ENCODE measurements at places on chromosomes 13 and 19.
A peak's percentile ranks its signal among the peaks of the same experiment; 100 is the strongest.

DNA sequence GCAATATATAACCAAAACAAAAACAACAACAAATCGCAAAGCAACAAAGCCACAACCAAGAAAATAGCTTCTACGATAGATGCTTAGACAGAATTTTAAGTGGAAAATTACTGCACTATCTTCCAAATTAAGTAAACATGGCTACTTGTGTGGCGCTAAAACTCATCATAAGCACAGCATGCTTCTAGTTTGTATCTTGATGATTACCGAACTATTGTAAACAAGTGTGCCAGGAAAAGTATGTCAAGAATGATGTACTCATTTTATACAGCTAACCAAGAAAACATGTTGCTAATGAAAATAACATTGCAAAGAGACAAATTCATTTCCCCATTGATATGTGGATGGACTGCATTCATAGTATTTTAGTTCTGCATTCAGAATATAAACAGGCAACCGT is 271.9 kb upstream of the GPC6 start:
- DNase-seq: no peak

- DNase-seq: no peak
These were observed 949 bp downstream of the RAB3A start for GRCh38 chr19:18202778-18203407.

DNA sequence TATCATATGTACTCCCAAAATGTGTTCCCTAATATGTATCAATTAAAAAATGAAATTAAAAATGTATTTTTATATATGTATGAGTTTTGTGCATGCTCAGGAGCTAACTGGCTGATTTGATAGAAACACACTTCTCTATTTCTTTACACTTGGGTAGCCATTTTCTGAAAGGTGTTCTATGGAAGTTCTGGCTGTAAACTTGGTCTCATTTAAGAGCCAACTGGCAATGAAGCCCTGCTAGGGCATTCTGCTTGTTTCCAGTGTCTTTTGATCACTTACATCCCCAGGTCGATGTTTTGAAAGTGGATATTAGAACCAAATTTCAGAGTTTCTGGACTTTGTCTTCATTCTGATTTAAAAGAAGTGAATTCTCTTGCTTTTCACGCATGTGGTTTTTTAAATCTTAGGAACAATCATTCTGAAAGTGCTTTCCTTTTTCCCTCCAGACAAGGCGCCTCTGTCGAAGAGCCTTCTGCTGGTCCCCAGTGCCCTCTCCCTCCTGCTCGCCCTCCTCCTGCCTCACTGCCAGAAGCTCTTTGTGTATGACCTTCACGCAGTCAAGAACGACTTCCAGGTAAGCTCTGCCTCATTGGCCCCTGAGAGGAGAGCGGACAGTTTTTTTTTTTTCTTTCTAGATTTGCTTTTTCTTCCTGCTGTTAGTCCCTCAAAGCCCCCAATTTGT is 20.1 kb downstream of the GPR18 start:
- no peak for DNase-seq

GRCh38 chr13:106548064-106548696 is 12.7 kb upstream of the EFNB2 start:
- no peak for DNase-seq

- DNase-seq: no peak
These were observed 36.2 kb downstream of the RFX2 start for GRCh38 chr19:6073858-6074708.

DNA sequence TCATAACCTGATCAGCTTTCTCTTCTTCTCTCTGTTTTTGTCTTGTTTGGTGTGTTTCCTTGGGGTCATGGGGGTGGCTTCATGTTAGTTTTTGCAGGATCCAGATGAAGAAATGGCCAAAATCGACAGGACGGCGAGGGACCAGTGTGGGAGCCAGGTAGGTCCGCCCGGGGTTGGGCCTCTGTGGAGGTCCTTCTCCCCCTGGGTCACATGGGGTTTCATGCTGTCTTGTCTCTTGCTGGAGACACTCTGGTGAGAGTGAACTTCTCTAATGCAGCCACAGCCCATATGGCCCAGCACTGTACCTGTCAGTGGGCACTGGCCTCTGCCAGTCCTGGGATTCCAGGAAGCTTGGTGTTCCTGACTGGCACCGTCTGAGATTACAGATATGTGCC is 1.1 kb downstream of the CCNE1 start:
- DNase-seq: no peak

DNA sequence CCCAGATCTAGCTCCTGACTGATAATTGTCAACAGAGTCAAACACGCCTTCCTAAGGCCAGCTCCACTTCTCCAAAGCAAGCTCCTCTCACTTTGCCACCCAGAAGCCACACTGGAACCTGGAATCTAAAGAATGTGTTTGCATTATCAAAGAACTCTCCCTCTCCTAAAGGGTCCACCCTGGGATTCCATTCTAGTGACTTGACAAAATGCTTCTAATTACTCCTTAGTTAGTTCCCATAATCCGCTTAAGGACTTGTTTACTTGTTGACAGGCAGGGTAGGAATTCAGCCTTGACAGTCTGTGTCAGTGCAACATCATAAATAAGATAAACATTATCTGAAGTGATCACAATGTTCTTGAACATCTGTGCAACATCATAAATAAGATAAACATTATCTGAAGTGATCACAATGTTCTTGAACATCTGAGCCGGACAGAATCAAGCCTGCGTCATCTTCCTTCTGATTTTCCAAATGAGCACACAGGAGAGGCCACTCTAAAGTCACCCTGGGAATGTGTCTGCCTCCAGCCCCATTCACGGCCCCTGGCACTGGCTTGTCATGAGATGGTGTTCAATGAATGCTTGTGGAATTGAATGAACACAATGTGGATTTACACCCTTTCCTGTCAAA is 512.1 kb downstream of the IRS2 start:
- DNase-seq: no peak

- no peak for DNase-seq
These were observed 1.4 kb downstream of the NOVA2 start for GRCh38 chr19:45972081-45972946.

GRCh38 chr13:107088061-107088460 is 520.1 kb upstream of the ARGLU1 start:
- no peak for DNase-seq

DNA sequence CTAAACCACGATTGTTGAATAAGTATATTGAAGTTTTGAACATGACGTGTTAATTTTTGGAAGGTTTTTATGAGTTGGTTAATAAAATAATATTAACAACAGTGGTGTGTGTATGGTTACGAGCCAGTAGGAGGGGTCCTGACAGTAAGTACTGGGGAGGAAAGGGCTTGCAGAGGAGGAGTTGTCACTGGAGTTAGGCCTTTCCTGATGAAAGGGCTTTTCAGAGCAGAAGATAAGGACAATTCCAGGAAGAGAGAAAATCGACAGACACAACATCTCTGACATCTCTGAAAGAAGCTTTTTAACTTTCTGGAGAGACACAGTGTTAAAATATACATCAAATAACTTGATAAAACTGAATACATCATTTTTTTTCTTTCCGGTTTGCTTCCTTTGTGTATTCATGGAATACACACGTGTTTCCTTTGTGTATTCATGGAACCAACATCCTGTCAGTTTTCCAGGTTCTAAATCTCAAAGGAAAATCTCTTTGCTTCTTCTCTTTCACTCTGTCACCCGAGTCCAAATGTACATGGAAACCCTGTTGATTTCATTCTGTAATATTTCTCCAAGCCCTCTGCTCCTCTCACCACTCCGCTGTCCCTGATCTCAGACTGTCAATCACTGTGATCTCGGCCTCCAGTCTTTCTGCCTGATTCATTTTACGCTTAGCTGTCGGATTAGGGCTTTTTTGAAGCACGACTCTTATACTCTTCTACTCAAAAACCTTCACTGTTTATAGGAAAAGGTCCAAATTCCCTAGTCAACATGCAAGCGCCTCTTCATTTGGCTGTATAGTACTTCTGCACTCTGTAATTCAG is 374.4 kb downstream of the DLEU7 start:
- no peak for DNase-seq

GRCh38 chr13:21152251-21152899 is 24.0 kb downstream of the SKA3 start:
- no peak for DNase-seq

DNA sequence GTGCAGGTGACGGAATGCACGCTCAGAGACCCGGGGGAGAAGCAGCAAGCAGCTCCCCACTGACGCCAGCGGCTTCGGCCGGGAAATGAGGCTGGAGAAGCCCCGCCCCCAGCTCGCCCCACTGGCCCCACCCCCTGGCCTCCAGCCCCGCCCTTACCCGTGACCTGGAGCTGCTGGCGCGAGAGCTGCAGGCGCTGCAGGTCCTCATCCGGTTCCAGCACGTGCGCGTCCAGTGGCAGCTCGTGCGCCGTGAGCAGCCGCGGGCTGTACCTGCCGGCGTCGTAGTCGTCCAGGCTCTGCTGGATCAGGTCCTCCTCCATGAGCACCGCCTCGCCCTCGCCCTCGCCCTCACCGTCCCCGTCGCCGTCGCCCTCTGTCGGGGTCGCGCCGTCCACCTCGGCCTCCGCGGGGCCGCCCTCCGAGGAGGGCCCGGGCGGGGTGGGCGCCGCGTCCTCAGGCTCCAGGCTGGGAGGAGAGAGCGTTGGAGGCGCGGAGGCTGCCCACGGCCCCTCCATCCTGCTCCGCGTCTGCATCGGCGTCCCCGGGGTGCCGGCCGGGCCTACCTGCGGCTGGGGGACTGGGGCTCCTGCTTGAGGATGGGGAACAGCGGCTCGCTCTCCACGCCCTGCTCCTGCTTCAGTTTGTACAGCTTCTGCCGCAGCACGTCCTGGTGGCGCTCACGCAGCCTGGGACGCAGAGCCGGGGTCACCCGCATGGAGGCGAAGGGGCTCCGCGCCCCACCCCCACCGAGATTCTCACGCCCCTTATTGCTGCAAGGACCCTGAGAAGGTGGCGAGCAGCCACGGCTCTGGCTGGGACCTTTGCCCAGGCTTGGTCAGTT is 6.4 kb upstream of the TBXA2R start:
- DNase-seq: no peak

GRCh38 chr13:42996584-42996983 is 4.5 kb upstream of the EPSTI1 start:
- no peak for DNase-seq

- DNase-seq: no peak
These were observed 21.4 kb upstream of the ZNF181 start for GRCh38 chr19:34712395-34713261.

- DNase-seq: no peak
These were observed 28.8 kb downstream of the CERS1 start for GRCh38 chr19:18867199-18867598.

DNA sequence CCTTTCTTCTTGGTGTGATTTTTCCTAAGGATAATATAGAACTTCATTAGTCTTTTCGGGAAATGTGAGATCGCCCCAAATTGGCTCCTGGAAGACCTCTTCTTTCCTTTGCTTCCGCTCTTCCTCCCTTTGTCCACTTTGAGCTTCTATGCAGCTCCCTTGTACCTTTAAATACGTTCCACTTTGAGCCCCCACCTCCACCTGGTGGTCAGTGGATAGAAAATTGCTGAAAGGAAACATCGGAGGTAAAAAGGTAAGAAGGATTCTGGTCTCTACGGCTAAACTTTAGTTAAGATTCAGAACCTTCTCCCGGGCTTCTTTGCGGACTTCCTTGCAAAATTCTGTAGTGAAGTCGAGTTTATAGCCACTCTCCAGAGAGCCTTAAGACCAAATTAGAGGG is 55.0 kb upstream of the TM9SF2 start:
- DNase-seq: no peak

GRCh38 chr19:2035590-2035991 is 15.5 kb downstream of the MKNK2 start:
- DNase-seq: no peak

GRCh38 chr19:577439-578392 is 5.3 kb downstream of the BSG start:
- DNase-seq: no peak

GRCh38 chr13:40315416-40316064 is 350.9 kb downstream of the FOXO1 start:
- peak; percentile 67 for DNase-seq

- no peak for DNase-seq
These were observed 253.0 kb downstream of the PCDH20 start for GRCh38 chr13:61162636-61163035.

GRCh38 chr13:28239374-28239773 is 101.0 kb downstream of the PAN3 start:
- DNase-seq: no peak

DNA sequence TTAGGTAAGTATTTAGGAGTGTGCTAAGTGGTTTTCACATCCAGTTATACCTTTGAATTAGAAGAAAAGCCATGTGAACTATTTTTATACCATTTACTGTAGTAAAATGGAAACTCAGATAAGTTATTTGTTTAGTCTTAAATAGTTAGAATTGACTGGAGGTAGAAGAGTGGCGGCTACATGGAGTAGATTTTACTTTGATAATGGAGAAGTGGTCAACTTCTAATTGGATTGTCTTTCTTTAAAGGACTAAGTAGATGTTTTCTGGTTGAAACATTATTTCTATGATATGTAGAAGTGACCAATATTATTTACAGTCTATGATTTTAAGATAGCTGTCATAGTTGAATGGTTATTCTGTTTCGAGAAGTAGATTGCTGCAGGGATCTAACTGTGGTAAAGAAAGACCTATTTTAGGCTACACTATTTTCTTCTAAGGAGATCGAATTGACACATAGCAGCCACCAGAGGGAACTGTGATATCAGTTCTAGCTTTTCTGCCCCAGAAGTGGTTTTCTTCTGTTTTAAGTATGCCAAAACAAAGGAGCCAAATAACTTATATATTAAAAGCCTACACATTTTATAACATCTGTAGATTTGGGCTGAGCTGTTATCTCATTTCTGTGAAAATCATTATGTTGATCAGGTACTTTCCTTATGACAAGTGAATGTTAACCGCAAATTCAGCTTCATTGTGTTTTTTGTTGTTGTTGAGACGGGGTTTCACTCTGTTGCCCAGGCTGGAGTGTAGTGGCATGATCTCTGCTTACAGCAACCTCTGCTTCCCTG is 26.1 kb downstream of the ZMYM2 start:
- DNase-seq: no peak

DNA sequence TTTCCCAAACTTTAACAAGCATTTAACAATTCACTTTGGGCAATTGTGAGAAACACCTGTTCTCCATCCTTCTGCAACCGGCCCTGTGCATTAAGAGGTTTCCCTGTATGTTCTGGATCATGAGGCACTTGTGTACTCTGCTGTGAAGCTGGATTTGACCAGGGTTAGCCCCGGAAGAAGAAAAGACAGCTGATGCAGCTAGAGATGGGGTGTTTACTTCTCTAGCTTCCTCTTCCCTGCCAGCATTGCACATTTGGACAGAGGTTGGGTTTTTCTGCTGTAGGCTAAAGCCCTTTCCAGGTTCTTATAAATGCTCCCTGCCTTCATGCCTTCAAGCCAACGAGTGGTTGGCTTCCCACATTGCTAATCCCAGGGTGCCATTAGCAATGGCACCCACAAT is 20.9 kb downstream of the MBD3L2B start:
- DNase-seq: no peak

DNA sequence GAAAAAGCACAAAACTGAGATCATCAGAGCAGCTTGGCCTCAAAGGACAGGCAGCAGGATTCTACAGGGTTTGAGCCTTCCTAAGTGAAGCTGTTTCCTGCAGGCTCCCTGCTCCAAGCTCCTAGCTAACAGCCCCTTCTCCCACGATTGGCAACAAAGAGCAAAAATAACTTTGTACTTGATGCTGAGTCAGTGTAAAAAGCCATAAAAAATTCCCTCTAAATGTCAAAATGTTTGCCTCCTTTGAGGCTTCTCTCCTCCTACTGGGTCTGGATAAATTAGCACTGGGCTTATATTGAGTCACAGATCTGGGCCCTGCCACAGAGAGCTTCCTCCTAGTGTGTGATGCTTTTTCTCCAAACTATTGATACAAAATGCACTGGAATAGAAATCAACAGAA is 153.3 kb downstream of the TNFRSF19 start:
- DNase-seq: no peak
